ENCODE measurements at places on chromosomes 7 and 10.

GRCh38 chr7:100632951-100633717 is 8.2 kb downstream of the TFR2 start:
- no peak for DNase-seq

DNA sequence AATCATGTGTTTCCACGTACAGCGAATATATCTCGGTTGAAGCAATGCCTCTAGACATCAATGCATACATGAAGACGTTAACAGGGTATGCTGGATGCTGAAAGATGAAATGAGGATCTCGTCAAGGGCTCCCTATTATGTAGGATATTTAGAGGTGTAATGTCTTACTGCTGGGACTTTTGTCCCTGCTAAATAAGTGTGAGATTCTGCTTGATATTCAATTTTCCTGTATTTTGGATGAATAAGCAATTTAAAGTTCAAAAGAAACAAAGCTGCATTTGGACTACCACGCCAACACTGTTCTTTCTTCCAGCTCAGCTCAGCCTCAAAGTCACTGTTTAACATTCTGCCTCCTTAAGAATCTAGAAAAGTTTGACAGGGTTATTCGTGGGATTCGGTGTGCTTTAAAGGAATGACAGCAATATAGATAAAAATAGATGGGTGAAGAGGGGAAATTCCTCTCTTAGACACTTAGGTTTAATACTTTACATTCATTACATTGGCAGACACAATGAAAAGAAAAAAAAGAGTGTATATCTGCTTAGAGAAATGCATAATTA is 110.1 kb upstream of the RHEB start:
- DNase-seq = no peak

DNA sequence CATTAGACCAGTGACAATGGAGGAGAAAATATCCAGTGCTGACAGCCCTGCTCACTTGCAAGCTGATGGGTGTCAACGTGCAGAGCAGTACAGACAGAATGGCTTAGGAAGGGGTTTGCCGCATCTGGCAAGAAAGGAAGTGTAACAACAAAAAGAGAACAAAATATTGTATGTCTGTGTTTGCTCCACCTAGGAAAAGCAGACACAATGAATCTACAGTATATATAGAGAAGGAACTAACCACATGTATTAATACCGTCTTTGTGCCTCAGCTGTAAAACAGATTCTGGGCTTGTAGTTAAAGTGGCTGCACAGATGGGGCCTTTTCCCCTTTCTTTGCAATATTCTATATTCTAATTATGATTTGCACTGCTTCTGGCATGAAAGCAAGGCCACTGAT is 281.1 kb upstream of the MEOX2 start:
- DNase-seq = no peak

DNA sequence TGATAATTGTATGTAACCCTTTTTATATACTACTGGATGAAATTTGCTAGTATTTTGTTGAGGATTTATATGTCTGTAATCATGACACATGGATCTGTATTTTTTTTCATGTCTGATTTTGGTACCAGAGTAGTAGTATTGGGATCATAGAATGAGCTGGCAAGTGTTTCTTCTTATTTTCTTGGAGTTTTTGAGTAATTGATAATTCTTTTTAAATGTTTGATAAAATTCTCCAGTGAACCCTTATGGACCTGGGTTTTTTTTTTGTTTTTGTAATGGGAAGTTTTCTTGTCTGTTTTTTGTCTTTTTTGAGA is 28.4 kb downstream of the ZNF33A start:
- DNase-seq = no peak

- DNase-seq = no peak
Measured at GRCh38 chr7:77734659-77735421, 38.6 kb downstream of the RSBN1L start.

DNA sequence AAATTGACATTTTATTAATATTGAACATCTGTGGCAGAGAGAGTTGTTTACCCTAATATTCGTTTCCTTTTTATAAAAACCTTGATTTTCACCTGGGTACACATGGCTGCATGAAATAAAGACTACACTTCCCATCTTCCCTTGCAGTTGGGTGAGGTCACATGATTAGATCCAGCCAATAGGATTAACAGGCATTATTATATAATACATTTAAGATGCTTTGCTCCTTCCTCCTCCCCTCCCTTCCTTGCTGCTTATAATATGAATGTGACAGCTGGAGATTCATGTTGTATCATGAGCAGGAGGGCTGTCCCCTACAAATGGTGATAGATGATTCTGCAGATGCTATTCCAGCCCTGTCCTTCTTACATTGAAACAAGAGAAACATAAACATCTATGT is 146.6 kb downstream of the SH2D4B start:
- no peak for DNase-seq
